Left cardiac atrium (tissue), 4 donors: ENCODE measurements at places on chromosomes 12 and 14. TPM values are rescaled to one million over a fixed set of nuclear protein-coding genes. Genes with fewer than 3 reads are reported as not detected.

- no peak for DNase-seq
Observed at GRCh38 chr12:89513544-89513943, 11.1 kb downstream of the GALNT4 start.

- no peak for DNase-seq
Observed at GRCh38 chr14:51066576-51066975, 28.3 kb downstream of the TRIM9 start.

The GLT1D1 gene
- 0.38 TPM for total RNA-seq

GRCh38 chr14:70779667-70780066, 29.6 kb downstream of the MAP3K9 start:
- peak; percentile 34 for DNase-seq

DNA sequence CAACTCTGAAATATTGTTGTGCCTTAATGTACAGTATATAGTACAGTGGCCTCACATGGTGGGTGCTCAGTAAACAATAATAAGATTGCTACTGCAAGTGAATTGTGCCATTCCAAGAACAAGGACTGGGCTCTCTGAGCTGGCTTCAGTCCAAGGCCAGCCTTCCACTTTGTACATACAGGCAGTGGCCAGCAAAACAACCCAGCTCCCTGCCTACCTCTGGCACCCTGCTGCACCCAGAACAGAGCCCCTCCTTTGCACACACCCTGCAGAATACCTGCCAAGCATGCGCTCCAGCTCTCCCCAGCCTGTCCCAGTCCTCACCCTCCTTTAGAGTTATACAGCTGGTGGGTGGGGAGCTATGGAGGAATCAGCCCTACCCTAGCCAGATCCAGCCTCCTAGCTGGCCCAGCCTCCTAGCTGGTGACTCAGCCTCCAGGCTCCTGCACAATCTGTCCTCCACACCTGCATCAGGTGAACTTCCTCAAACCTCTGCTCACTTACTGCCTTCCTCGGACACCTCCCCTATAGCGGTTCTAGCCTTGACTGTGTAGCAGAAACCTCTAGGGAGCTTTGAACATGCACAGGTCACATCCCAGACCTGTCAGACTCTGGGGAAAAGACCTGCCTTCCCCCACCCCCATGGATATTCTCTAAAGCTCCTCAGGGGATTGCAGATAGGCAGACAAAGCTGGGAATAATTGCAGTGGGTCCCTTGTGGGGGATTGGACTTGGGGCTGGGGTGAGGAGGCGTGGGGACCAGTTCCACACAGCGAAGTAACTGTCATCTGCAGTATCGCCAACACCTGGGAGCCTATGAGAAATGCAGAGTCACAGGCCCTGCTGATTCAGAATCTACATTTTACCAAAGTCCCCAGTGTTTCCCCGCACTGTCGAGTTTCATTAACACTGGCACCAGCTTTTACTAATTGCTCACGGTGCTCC, 17.9 kb downstream of the ZDHHC22 start:
- DNase-seq, result no peak

The C12orf60 gene
- total RNA-seq, result 0.94 TPM

The KRT79 gene
- total RNA-seq, result 0.16 TPM

- DNase-seq, result no peak
Observed at GRCh38 chr14:31232081-31232480, 24.5 kb upstream of the HECTD1 start.

DNA sequence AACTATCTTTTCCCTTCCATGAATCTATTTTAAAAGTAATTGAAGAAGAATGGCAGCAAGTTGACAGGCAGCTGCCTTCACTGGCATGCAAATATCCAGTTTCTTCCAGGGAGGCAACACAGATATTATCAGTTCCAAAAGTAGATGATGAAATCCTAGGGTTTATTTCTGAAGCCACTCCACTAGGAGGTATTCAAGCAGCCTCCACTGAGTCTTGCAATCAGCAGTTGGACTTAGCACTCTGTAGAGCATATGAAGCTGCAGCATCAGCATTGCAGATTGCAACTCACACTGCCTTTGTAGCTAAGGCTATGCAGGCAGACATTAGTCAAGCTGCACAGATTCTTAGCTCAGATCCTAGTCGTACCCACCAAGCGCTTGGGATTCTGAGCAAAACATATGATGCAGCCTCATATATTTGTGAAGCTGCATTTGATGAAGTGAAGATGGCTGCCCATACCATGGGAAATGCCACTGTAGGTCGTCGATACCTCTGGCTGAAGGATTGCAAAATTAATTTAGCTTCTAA, 18.4 kb downstream of the TMPO start:
- DNase-seq, result no peak

- no peak for DNase-seq
Observed at GRCh38 chr14:61780125-61780524, 17.9 kb downstream of the SNAPC1 start.

- DNase-seq, result no peak
Observed at GRCh38 chr14:87877877-87878276, 115.1 kb downstream of the GALC start.

DNA sequence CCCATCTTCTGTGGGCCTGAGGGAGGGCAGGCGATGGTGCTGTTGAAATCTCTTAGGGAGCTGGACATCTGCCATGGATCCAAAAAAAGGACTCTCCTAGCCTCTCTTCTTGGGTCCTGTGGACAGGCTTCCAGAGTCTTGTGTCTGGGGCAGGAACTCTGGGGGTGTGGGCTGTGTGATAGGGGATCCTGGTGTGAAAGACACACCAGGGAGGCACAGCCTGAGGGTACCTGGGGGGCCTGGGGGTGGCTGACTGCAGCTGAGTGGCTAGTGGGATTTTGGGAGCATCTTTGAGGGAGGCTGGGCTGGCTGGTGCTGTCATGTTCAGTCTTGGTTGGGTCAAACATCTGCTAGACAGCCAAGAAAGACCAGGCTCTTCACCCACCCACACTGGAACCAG, 1.8 kb upstream of the KRT83 start:
- DNase-seq, result no peak

DNA sequence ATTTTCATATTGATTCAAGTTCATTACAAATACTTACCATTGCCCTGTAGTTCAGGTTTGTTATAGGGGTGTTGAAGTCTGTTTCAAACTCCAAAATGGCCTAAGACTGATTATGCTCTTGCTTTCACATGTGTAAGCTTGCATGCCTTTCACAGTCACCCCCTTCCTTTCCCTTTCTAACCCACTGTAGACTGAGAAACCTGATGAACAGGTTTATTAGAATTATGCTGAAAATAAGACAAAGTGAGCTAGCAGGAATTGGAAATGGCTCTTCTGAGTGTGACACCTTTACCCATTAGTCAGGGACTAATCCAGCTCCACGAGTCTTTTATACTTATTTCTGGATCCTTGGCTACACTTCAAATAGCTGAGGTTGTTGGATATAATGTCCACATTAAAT, 38.9 kb downstream of the FBXO33 start:
- DNase-seq, result no peak

DNA sequence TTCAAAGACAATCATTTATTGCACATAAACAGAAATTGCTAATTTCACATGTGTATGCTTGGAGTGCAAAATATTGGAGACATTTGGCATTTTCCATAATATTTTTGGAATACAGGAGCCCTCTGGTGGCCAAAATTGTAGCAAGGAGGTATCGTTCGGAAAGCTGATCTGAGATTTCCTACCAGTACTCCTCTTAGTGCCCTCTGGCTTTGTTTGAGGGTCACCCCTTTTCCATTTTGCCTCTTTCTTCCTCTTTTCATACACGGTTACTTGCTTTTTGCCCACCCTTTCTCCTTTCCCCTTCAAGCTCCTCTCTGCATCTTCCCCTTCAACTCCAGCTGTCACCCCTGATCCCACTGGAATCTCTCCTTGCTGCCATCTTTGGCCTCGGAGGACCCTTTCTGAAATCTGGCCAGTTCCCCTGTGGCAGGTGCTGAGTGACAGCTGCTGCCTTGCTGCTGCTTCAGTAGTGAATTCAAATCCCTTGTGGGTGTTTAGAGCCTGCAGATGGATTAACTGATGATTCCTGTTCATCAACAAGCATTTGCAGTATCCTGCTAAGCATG, 164.6 kb upstream of the PARP11 start:
- DNase-seq, result peak; percentile 39

DNA sequence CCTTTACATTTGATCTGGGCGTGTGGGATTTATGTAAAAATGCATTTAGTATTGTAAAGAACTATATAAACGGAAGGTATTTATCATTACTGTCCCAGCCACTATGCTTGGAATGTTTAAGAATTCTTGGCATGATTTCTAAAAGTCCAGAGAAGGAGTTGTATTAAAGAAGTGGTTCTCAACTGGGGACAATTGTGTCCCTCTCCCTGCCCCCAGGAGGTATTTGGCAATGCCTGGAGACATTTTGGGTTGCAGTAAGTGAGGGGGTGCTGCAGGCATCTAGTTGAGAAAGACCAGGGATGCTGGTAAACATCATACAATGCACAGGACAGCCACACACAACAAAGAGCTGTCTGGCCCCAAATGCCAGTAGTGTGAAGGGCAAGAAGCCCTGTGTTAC, 7.2 kb downstream of the SLC38A1 start:
- no peak for DNase-seq

DNA sequence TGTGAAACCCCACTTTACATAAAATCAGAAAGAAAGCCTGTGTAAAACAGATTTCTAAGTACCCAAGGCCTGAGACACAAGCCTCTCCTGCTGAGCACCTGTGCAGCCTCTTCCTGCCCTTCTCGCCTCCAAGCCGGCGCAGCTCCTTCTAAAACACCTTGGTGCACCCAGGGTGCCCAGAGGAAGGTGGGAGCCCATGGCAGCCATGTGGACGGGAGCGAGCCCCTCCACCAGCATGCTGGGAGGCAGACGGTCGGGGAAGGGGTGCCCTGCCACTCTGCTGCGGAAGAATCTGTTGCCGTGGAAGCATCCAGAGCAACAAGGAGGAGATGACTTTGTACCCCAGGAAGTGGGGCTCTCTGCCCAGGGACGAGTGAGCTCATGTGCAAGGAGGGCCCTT, 103.1 kb upstream of the C14orf180 start:
- no peak for DNase-seq

The SDR9C7 gene
- total RNA-seq, result not detected

- DNase-seq, result no peak
Observed at GRCh38 chr14:90720336-90720735, 95.9 kb downstream of the TTC7B start.

The CLEC4A gene
- 1.0 TPM for total RNA-seq

The MAP1LC3B2 gene
- total RNA-seq, result 1.3 TPM

- DNase-seq, result no peak
Observed at GRCh38 chr12:7217475-7218069, 28.1 kb downstream of the PEX5 start.

GRCh38 chr12:94187361-94187760, 39.0 kb downstream of the PLXNC1 start:
- no peak for DNase-seq

The BMAL2 gene
- total RNA-seq, result 4.8 TPM

- no peak for DNase-seq
Observed at GRCh38 chr12:52527121-52527800, 7.1 kb upstream of the KRT5 start.

The CPNE8 gene
- total RNA-seq, result 27.6 TPM

The TBX3 gene
- 14.3 TPM for total RNA-seq

- no peak for DNase-seq
Observed at GRCh38 chr14:36588119-36588518, 5.7 kb upstream of the NKX2-8 start.

The CCDC38 gene
- total RNA-seq, result 0.24 TPM

The AREL1 gene
- 25.2 TPM for total RNA-seq

DNA sequence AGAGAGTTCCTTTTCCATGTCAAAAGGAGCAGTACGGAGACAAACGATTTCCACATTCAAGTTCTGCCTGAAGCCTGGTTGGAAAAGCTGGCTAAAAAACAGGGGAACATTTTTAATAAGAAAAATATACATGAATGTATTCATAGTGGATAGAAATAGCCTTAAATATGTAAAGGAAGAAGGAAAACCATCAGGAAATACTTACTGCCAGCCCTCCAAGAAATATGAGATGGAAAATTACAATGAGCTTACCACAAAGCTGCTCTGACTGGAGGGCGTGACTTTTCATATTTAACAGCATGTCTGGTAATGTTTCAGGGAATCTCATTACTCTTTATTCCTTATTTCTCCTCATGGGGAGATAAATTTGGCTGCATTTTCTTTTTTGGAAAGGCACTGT, 75.9 kb upstream of the ZDHHC17 start:
- DNase-seq, result no peak

The KRT73 gene
- total RNA-seq, result not detected

- no peak for DNase-seq
Observed at GRCh38 chr14:65650826-65651225, 238.3 kb downstream of the FUT8 start.

DNA sequence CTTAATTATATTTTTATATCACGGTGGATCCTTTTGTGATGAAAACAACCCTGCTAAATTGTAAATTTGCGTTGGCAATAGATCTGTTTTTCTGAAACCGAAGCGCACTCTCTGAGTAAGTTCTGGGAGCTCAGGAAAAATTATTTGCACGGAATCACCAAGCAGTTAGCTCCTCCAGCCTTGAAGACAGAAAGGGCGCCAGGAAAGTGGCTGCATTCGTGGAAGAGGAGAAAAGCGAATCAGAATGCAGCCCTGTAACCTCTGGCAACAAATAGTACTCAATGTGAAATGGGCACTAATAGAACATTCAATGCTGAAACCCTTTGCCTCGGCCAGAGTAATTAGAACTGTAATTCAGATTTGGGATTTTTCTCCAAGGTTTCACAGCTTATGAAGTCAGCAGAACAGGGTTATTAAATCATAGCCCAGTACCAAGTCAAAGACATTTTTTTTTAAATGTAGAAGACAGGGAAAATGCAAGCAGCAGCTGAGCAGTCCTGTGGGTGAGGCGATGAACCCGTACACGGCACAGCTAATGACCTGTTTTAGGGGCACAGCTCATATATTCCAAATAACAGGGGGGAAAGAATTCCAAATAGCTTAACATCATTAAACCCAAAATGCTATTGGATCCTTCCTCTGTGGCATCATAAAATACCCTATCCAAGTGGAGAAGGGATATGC, 251.4 kb downstream of the EGLN3 start:
- no peak for DNase-seq

DNA sequence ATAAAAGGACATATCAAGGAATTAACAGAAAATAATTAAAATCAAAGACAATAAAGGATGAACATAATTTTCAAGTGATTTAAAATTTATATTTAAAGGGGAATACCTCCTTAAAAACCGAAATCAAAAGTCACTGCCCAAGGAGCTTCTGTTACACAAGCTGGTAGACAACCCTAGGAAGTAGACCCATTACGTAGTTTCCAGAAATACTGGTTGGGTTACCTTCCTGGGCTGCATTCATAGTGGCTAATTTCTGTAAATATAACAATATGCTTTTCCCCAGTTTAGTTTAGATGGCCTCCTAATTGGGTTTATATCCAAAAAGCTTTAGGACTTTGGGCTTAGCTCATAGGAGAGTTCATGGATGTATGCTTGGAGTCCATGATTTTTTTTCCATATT, 2.1 kb upstream of the EDDM3A start:
- no peak for DNase-seq
